ENCODE measurements at places on chromosomes 6 and 20.

- DNase-seq: no peak
Observed at GRCh38 chr6:10583509-10583901, 62.4 kb downstream of the GCNT2 start.

DNA sequence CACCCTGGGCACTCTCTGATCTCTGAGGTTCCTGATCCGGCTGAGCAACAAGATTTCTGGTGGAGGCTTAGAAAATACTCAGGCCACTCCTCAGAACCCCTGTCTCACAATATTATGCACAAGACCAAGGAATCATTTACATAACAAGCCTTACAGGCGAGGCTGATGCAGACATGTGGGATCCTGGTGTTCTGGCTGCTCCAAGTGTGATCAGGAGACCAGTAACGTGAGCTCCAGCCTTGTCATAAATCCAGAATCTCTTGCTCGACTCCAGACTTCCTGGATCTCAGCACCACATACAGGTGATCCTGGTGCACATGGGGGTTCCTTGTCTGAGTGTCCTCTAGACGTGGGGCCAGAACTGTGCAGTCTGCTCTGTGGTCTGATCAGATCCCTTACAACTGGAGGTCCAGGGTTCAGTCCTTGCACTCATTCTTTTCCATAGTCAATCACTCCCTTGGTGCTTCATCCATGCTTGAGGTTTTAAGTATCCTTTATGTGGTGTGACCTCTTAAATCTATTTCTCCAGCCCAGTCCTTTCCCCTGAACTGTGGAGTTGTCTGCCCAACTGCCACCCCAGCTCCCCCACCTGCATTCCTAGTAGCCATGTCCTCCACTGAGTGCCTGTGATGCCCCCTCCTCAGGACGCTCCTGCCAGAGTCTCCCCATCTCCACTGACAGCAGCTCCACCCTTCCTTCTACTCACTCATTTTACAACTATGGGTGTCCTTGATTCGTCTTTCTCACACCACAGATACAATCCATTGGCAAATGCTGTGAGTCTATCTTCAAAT, 5.1 kb downstream of the HLA-C start:
- DNase-seq: no peak

GRCh38 chr6:154981079-154981870, 13.8 kb upstream of the TIAM2 start:
- DNase-seq: no peak

GRCh38 chr6:150191809-150192208, 49.0 kb downstream of the PPP1R14C start:
- no peak for DNase-seq

DNA sequence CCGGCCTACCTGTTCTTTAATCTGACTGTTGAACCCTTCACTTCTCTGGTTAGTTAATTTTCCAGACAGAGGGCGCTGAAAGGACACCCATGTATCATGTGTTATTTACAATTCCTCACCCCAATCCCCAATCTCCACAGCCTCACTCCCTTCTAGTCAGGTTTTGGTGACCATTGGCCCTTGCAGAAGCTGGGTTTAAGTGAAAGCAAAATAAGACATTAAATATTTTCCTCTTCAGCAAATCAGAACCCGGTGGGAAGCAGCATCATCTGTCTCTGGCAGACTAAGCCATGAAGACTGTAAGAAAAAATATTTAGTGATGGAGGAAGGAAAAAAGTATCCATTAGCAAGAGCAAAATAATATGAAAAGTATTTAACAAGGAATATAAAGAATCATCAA, 9.4 kb upstream of the HLA-DQA1 start:
- no peak for DNase-seq

GRCh38 chr6:21998582-21998981, 298.3 kb downstream of the PRL start:
- DNase-seq: no peak

- no peak for DNase-seq
Observed at GRCh38 chr6:40399888-40400457, 187.2 kb downstream of the LRFN2 start.

- DNase-seq: no peak
Observed at GRCh38 chr20:36173451-36173933, 19.0 kb downstream of the EPB41L1 start.

DNA sequence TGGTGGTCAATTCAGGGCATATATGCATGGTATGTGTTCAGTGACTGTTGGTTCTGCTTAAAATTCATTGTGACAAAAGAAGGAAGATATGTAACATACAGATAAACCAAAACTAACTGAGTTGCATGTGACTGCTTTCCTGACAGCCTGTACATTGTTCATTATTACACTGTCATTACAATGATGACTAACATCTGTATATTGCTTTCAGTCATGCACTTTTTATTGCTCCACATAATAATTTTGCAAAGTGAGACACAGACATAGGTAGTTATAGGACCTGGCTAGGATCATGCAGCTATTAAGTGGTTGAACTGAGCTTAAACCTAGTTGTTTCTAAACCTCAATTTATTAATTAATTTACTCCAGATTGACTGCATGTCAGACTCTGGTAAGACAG, 703.2 kb downstream of the HDGFL1 start:
- no peak for DNase-seq

- peak; percentile 69 for DNase-seq
Observed at GRCh38 chr6:144284783-144285547, at the start of gene UTRN. Gene UTRN (plus strand): TSS chr6:144285335. CDS start chr6:144291829, 6,494 bp downstream.

GRCh38 chr6:157672726-157673412, 150.2 kb upstream of the SNX9 start:
- DNase-seq: no peak

- DNase-seq: no peak
Observed at GRCh38 chr6:43246301-43247113, 3.2 kb downstream of the TTBK1 start.

GRCh38 chr6:160393891-160394653, 45.9 kb downstream of the SLC22A3 start:
- peak; percentile 38 for DNase-seq

GRCh38 chr6:111852725-111853124, 20.5 kb downstream of the FYN start:
- DNase-seq: no peak

- DNase-seq: no peak
Observed at GRCh38 chr6:14040042-14040441, 77.5 kb upstream of the CD83 start.

DNA sequence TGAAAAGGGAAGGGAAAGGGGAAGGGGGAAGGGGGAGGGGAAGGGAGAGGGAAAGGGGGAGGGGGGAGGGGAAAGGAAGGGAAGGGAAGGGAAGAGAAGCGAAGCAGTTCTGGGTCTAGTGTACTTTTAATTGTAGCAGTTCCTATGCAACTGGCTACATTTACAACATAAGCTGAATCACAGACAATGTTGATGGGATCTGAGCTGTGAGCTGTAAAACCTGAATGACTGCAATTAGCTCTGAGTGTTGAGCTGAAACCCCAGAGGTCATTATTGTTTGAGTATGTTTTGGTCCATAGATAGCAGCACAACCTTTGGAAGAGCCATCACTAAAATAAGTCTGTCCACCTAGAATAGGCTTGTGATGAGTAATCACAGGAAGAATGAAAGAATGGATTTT, 7.2 kb upstream of the ABHD12 start:
- no peak for DNase-seq

DNA sequence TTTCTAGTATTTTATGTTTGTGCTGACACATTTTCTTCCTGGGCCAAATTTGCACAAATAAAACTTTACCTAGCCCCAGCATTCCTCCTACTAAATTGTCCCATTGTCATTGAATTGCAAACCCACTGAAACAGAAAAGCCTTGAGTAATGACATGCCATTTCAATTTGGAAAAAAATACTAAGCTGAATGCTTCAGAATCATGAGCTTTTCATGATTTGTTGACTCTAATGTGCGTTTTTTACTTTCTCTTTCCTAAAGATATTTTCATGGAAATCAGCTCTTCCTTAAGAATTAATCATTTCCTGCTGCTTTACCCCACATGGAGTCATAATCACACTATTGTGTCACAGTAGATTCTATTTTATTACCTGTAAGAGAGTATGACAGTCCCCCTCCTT, 47.4 kb downstream of the TRDN start:
- DNase-seq: no peak

DNA sequence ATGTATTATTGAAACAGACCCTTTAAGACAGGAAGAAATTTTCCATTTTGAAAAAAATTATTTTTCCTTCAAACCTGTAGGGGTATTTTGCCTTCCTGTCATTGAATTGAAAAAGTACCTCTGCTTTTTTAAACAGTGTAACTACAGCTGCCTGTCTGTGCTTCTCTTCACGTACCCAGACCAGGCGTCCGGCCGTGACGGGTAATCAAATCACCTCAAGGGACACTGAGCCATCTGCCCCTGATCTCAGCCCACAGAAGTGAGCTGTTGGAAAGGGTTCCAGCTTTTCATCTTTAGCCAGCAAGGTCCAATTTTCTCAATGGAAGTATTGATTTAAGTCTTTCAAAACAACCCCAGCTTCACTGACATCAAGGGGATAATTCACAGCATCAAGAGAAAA, 58.0 kb downstream of the SLC35D3 start:
- no peak for DNase-seq

DNA sequence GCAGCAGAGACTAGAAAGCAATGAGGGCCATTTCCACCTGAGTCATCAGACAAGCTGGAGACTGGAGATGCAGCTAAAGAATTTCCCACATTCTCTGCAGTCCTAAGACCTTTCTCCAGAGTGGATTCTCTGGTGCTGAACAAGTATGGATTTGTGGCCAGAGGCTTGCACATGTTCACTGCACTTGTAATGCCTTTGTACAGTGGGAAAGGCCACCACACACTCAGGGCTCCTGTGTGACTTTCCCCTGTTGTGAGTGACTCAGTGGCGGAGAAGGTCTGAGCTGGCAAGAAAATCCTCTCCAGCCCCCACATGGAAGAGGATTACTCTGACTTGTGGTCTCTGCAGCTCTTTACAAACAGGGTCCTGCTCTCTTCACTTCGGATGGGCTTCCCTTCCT, 192.3 kb downstream of the C6orf118 start:
- DNase-seq: no peak

- DNase-seq: peak; percentile 60
Observed at GRCh38 chr20:49245921-49246740, 26.9 kb downstream of the DDX27 start.

GRCh38 chr6:63272397-63272796, 47.4 kb downstream of the LGSN start:
- DNase-seq: peak; percentile 19

- DNase-seq: no peak
Observed at GRCh38 chr6:34202329-34203201, 34.1 kb upstream of the HMGA1 start.

Measured in HuH-7.5 (cell line).